Lung (tissue), 17 donors: ENCODE measurements at places on chromosomes 16 and 17.

GRCh38 chr17:44865231-44865660 is 17.6 kb downstream of the HIGD1B start:
- peak; percentile 85 for DNase-seq

DNA sequence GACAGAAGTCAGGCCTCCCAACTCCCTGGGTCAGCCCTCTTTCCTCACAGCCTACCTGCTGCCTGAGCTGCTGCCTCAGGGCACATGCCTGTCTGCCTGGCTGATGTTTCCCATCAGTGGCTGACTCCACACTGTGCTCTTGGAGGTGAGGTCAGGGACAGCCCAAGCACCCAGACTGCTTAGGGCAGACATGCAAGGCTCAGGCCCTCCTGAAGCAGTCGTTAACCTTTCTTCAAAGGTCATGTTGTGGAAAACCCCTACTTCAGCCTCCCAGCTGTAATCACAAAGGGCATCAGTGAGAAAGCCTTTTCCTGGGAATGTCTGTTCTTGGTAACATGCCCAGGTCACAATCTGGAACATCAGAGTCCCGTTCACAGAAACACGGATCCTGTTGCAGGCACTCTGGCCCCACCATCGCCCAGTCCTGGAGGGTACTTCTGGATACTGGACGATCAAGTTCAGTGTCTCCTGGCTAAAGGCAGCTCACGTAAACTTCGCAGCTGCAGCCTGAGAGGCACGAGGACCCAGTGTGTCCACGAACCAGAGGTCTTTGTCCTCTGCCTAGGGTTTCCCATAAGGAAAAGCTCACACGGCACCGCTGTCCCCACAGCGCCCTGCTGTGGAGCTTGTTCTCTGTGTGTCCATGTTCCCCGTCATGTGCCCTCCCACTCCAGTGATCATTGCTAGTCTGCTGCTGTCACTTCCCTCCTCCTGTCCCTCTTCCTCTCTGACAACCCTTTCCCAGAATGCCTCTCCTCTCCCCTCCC is 54.9 kb downstream of the GNAO1 start:
- DNase-seq, result peak; percentile 78

- DNase-seq, result no peak
Observed at GRCh38 chr16:64532117-64532516, 589.7 kb downstream of the CDH11 start.

DNA sequence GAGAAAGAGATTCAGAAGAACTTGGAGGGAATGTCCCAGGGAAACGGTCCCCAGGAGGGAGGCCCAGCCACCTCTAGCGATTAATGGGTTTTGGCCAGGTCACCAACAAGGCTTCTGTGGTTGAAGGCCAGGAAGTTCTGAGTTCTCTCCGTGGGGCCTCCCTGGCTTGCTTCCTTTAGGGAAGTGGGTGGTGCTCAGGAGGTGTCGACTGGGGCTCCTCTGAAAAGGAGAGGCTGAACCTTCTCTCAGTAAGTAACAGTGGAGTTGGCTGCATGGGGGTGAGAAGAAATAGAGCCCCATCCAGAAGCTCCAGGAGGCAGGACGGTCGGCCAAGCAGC is 77.1 kb upstream of the GSE1 start:
- DNase-seq, result no peak

- no peak for DNase-seq
Observed at GRCh38 chr17:34619687-34620217, 40.4 kb downstream of the TMEM132E start.

DNA sequence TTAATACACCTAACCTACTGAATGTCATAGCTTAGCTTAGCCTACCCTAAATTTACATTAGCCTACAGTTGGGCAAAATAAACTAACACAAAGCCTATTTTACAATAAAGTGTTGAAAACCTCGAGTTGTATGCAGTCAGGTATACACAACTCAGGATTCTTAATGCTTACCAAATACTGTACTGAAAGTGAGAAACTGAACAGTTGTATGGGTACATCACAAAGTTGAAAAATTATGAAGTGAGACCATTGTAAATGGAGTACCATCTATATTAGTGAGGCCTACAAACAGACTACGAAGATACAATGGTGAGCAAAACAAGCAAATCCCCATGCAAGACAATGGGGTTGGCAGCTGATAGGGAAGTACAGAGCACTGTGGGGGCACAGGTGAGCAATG is 79.7 kb downstream of the VAT1L start:
- no peak for DNase-seq

DNA sequence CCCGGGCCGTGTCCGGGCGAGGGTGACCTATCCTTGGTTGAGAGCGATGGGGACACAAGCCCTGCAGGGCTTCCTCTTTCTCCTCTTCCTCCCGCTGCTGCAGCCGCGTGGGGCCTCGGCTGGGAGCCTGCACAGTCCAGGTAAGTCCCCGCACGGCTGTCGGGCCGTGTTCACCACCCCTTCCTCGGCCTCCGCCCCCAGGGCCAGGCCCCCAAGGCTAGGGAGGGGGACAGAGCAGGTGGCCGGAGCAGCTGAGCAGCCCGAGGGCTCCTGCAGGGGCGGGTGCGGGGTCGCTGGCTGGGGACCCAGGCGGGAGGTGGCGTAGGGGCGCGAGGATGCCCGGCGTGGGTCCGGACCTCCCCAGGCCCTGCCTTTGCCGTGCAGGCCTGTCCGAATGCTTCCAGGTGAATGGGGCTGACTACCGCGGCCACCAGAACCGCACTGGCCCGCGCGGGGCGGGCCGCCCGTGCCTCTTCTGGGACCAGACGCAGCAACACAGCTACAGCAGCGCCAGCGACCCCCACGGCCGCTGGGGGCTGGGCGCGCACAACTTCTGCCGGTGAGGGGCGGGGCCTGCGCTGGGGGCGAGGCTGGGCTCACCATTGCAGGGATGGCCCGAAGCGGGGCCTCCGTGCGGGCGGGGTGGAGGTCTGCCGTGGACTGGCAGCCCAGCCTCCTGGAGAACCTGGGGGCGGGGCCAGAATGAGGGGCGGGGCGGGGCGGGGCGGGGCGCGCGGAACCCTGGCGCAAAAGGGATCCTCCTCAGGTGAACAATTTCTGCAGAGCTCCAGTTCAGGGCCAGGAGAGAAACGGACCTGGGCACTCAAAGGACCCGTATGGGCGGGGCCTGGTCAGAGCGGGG is 631 bp downstream of the KREMEN2 start:
- no peak for DNase-seq
